ENCODE measurements at places on chromosomes 2 and 18.

- no peak for DNase-seq
These were observed 110.5 kb upstream of the SCG2 start for GRCh38 chr2:223712642-223713041.

GRCh38 chr2:109268916-109269315 is 139.9 kb downstream of the SH3RF3 start:
- no peak for DNase-seq

DNA sequence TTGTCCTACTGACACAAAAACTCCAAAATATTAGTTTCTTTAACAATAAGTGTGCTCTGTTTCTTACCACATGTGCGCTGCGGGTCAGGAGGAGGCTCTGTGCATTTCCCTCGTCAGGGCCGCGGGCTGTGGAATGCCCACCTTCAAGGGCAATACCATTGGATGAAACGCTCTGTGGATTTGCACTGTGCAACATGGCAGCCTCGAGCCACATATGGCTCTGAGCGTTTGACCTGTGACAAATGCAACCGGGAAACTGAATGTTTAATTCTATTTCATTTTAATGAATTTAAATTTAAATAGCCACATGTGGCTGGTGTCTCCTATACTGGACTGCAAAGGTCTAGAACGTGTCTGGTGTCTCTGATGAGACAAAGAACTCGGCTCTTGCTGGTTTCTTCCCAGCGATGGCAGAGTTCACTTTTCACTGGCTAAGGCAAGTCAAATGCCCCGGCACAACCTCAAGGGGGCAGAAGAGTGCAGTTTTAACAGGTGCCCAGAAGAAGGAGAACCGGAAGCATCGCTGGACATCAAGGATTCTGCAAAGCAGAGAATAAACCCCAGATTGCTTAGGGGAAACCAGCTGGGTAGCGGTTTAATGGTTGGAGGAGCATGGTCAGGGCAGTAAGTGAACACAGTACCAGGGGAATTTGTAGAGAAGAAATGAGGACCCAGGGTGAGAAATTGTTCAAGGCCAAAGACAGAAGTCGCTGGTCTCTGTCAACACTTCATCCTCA is 37.0 kb upstream of the TMEM18 start:
- no peak for DNase-seq

DNA sequence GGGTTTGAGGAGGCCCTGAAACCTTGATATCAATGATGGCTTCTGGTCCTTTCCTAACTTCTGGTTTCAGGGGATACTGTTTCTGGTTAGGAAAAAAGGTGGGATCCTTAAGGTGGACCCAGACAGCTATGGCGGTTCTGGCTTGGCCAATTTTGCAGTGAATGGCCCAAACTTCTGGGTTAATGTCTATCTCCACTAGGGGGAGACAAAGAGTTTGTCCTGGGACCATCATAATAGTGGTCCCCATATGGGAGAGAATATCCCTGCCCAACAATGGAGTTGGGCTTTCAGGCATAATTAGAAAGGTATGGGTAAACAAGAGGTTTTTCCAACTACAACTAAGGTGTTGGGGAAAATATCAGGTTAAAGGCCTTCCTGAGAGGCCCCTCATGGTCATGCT is 273.5 kb downstream of the CALCRL start:
- no peak for DNase-seq

DNA sequence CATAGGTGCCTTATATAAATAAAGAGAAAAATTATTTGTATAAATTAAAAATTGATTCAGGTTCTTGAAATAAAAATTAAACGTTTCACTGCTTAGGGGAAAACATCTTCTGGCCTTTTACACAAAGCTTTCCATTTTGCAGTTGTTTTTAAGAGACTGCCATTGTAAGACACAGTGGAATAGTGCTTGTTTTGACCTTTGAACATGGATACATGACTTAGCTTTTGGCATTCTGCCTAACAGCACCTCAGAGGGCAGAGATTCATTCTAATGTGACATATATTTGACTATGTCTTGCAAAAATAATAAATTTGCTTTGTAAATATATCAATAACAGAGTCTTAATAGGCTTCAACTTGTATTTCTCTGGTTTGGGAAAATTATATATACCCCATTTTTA is 142.1 kb downstream of the SLC4A10 start:
- DNase-seq, result no peak

DNA sequence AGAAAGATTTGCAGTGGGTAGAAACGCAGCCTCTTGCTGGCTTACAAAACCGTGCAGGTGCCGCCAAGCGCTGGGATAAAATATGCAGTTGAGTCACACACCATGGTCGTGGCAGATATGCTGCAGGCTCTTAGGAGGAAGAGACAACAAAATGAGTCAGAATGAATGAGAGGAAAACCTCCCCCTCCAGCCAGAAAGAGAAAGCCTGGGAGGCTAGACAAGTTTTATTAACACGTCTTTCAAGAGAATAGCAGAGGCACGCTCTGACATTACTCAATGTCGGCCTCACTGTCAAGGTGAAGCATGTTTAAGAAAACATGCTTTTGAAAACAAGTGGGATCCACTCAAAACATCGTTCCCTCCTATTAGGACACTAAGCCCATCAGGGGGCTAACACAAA is 37.1 kb upstream of the ZCCHC2 start:
- no peak for DNase-seq

GRCh38 chr2:112627060-112628040 is 18.4 kb upstream of the SLC20A1 start:
- no peak for DNase-seq

GRCh38 chr2:155825876-155826275 is 506.6 kb downstream of the NR4A2 start:
- no peak for DNase-seq

All from activated gamma-delta T cell treated with anti-CD3 and anti-CD28 coated beads, Interleukin-2, amount 50 U/mL, for 16 hours (primary cell).